A549 (cell line): ENCODE measurements at places on chromosomes 11 and 22.

- no peak for DNase-seq
Measured at GRCh38 chr11:82792319-82792718, 58.7 kb upstream of the FAM181B start.

- no peak for DNase-seq
Measured at GRCh38 chr11:128900468-128900867, 9.3 kb downstream of the KCNJ5 start.

- peak; percentile 46 for DNase-seq
Measured at GRCh38 chr11:368414-369335, 624 bp upstream of the B4GALNT4 start.

DNA sequence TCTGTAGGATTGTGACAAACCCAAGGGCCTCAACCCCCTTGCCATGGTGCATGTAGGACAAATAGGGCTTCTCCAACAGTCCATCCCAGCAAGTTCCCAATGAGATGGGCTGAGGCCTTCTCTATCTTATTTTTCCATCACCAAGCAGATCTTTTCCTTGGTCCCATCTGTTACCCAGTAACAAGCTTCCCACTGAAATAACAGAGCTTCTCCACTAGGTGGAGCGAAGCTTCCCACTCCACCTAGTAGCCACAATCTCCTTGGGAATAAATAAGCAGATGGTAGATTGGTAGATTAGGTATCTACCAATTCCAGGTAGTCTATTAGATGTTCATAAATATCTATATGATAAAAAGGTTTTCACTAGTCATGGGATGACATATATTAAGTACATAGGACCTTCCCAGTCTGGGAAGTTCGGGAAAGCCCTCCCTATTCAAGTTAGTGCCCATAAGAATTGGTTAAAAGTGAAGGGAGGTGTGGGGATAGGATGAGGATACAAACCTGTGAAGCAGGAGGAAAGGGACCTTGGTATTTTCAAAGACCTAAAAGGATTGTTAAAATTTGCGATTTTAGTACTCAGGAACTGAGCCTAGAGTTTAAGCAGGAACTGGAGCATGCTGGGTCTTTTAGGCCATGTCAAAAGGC is 5.9 kb upstream of the OR52L1 start:
- peak; percentile 43 for DNase-seq

- no peak for DNase-seq
Measured at GRCh38 chr11:44507896-44508445, 57.5 kb upstream of the CD82 start.

DNA sequence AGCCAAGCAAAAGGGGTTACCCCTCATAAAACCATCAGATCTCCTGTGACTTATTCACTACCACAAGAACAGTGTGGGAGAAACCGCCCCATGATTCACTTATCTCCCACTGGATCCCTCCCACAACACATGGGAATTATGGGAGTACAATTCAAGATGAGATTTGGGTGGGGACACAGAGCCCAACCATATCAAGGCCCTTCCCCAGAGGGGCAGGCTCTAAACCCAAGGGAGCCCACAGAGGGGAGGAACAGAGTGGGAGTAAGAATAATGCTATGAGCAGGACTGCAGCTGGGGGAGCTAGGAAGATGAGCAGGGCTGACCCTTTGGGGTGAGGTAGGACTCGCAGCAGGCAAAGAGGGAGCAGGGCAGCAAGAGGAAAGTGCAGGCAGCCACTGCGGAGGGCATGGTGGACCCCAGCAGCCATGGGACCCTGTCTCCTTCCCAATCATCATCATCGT is 59.3 kb downstream of the CD82 start:
- no peak for DNase-seq

GRCh38 chr11:64352995-64353714 is 5.8 kb upstream of the RPS6KA4 start:
- DNase-seq: no peak

- DNase-seq: no peak
Measured at GRCh38 chr11:78666675-78667160, 92.1 kb upstream of the NARS2 start.

GRCh38 chr11:14327116-14327515 is 31.9 kb downstream of the RRAS2 start:
- DNase-seq: no peak

DNA sequence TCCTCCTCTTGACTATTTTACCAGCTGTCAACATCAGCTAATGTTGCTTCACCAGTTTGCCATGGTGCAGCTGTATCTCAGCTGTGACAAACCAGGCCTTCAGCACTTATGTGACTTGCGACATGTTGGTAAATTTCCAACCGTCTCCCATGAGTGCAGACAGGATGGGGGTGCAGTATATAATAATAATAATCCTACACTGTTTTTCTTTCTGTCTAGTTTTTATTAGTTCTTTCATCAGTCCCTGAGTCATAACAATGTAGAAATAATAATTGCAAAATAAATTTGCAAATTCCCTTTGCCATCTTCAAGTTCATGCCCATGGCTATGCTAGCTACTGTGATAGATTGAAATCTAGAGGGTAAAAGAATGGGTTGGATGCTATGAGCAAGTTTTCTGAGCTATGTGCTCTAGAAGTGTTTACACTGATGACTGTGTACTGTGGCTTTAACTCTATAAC is 4.9 kb downstream of the MMP13 start:
- DNase-seq: no peak

- no peak for DNase-seq
Measured at GRCh38 chr11:60934790-60935605, 10.7 kb downstream of the TMEM132A start.

DNA sequence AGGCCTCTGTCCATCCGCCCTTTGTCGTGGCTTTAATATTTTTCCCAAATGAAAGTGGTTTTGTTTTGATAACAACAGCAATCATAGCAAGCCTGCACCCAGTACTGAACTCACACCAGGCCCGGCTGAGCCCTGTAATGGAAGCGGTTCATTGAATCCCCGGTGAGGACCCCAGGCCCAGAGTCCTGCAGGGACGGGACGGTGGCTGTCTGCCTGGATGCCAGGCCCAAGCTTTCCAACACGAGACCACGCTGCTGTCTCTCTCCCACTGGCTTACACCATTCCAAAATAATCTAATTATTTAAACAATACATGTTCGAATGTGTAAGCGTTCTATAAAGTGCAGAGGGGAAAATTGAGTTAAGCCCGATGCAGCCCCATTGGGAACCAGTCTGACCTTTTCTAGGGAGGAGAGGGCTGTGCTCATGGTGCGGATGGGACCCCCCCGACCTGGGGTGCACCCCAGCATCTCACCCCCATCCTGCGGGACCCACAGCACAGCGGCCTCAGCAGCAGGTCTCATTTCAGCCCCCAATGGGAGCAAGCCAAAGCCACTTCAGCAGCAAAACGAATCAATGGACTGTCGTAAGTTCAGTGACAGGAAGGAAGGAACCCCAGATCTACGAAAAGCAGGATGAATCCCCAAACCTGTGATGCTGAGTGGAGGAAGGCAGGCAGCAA is 1046.9 kb downstream of the BRD1 start:
- no peak for DNase-seq

GRCh38 chr11:104089481-104089880 is 53.0 kb downstream of the DDI1 start:
- DNase-seq: no peak
